ENCODE measurements at places on chromosomes 11 and 22.
A peak's percentile ranks its signal among the peaks of the same experiment; 100 is the strongest.

- no peak for DNase-seq
Observed at GRCh38 chr22:46148816-46149511, 1.4 kb upstream of the PPARA start.

DNA sequence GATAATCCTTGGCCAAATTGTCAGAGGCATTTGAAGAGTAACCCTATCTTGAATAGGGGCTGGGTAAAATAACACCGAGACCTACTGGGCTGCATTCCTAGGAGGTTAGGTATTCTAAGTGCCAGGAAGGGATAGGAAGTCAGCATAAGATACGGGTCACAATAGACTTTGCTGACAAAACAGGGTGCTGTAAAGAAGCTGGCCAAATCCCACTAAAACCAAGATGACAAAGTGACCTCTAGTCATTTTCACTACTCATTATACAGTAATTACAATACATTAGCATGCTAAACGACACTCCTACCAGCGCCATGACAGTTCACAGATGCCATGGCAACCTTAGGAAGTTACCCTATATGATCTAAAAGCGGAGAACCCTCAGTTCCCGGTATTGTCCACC, 964 bp upstream of the REXO2 start:
- no peak for DNase-seq

DNA sequence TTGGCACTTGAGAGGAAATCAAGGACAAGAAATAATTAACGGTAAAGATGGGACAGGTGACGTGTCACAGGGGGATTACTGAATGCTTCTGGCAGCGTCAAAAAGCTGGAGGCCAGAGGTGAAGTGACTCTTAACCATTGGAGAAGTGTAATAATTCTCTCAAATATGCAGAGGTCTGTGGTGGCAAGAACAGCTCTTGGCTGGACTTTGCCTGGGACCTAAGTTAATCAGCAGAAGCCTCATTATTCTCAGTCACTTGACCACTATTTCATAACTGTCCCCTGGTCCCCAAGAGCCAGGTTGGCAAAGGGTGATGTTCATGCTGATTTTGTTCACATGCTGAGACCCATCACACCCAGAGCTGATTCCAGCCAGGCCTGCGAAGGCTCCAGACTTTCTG, 72.9 kb downstream of the TIMP3 start:
- DNase-seq = no peak

- no peak for DNase-seq
Observed at GRCh38 chr22:27212617-27213177, 555.3 kb downstream of the MIAT start.

DNA sequence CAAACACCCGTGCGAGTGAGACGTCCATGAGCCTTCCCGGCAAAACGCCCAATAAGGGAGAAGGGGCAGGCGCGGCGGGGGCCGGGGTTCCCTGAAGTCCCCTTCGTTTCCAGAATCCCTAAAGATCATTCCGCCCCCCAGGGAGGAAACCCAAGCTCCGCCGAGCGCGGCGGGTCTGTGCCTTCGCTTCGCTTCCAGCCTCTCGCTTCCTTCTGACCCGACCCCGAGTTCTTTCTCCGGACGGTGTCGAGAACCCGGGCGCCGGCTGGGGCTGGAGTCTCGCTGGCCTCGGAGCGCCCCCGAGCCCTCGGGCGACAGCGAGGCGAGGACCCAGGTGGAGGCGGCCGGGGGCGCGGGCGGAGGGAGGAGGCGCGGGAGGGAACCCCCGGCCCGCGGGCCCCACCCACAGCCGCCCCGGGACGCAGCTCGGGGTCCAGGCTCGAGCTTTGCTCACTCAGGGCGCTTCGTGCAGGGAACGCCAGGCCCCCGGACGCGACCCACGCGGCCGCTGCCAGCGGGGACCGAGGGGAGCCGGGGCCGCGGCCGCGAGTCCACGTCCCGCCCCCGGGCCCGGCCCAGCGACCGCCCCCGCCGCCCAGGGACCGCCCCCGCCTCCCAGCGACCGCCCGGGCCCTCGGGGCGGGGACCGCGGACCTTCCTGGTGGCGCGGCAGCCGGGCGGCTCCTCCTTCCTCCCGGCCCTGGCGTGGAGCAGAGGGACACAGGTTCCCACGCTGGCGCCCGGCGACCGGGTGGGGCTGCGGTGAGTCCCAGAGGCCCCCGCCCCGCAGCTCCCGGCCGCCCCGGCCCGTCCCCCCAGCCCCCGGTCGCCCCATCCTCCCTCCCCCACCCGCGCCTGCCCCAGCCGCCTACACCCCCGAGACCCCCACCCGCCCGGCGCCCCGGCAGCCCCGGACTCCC, at the start of gene PGGHG:
Gene PGGHG, plus strand, starts transcription at position 649 of the 920 bp plus-strand sequence. CDS start 691 bp downstream, outside the sequence.
- DNase-seq = no peak

GRCh38 chr11:63805844-63806415, 7.3 kb upstream of the SPINDOC start:
- no peak for DNase-seq

GRCh38 chr11:67211656-67212436, 54.4 kb upstream of the GRK2 start:
- DNase-seq = no peak

DNA sequence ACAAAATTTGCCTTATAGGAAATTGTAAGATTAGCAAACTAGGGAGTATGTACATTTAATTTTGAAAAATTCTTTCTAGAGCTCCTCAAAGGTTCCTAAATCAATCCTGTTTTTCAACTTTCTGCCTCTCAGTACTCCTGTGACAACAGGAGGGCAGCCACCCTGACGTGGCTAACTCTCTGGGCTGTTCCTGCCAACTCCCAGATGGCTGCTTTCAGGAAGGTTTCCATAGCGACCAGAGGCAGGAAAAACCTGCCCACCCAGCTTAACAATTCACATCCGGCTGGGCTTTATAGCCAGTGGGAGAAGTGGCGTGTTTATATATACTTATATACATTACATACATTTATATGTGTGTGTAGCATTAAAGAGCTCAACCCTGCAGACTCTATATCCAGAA, 26.5 kb downstream of the SGSM3 start:
- DNase-seq = no peak

- DNase-seq = no peak
Observed at GRCh38 chr11:75355051-75355450, 3.6 kb upstream of the ARRB1 start.

GRCh38 chr22:30033901-30034300, 46.4 kb upstream of the HORMAD2 start:
- no peak for DNase-seq

- no peak for DNase-seq
Observed at GRCh38 chr11:39732001-39732400, 1727.5 kb downstream of the LRRC4C start.

GRCh38 chr11:112932593-112932992, 28.6 kb upstream of the NCAM1 start:
- no peak for DNase-seq

DNA sequence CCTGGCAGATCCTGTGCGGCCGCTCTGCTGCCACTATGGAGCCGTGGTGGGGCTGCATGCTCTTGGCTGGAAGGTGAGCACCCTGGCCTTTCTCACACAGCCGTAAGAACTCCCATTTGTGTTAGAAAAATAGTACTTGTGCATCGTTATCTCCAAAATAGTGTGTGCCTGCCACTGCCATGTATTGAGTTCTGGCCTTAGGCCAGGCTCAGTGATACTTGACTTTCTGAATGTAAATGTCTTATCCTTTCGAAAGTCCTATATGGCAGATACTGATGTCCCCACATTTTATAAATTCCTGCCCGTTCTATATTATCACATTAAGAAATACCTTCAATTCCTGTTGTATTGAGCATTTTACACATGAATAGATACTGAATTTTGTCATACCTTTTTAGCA, 4.4 kb upstream of the TMEM179B start:
- DNase-seq = no peak

DNA sequence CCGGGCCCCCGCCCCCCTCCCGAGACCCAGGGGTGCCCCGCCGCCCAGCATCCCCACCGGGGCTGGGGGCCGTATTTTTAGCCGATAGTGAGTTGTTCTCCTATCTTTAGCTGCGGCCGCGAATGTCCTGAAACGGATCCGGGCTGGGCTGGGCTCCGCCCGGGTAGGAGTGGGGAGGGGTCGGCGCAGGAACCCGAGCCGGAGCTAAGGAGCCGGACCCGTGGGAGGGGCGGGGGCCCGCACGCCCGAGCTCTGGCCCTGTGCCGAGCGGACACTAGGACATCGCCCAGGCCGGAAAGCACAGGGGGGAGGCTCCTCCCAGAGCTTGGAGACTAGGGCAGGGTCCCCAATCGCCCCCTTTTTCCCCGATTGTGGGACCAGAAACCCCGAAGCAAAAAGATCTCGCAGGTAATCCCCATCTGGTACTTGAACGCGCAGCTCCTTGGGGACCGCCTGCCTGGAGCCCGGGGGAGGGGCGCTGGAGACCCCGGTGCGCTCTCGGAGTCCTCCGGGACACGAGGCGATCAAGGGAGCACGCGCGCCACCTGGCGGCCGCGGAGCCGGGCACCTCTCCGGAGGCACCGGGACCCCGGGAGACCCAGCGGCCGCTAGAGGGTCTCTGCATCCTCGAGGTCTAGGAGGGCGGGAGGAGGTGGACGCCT, 669 bp downstream of the CDC42EP2 start:
- DNase-seq = peak; percentile 64

DNA sequence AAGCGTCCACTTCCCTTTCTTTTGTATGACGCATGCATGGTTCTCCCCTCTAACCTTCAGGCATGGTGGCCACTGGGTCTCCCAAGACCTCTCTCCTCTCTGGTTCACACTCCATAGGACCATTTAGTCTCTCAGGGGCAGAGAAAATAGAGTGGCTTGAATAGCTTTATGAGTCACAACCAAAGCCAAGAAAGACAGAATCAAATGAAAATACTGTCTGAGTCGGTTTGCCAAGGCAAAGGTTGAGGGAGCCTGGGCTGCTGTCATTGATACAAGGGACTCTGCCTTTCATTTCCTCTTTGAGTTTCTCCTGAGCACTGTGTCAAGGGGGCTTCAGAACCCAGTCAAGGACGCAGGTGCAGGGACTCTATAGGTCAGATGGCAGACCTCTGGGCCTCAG, 44.2 kb downstream of the TENM4 start:
- DNase-seq = no peak

- DNase-seq = no peak
Observed at GRCh38 chr11:34890089-34890488, 26.1 kb downstream of the APIP start.

DNA sequence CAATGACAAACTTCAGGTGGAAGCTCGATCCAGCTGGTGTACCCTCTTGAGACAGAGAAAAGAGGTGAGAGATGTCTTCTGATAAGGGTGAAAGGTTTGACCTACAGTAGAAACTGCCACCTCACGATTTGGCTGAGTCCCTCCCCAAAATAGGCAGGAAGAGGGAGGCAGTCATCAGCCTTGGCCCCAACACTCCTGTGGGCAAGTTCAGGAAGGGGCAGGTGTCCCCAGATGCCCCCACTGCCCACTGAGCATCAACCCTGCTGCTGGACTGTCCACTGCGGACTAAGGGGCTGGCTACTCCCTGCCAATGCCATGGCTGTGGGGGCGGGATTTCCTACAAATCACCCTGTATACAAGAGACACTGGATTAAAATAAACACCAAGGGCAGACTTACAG, 441.4 kb downstream of the BUD13 start:
- DNase-seq = no peak

- DNase-seq = no peak
Observed at GRCh38 chr11:34348919-34349318, 8.9 kb downstream of the ABTB2 start.

GRCh38 chr11:7522121-7522520, 8.3 kb downstream of the PPFIBP2 start:
- no peak for DNase-seq

- DNase-seq = no peak
Observed at GRCh38 chr11:1072821-1073231, 1.8 kb upstream of the MUC2 start.

DNA sequence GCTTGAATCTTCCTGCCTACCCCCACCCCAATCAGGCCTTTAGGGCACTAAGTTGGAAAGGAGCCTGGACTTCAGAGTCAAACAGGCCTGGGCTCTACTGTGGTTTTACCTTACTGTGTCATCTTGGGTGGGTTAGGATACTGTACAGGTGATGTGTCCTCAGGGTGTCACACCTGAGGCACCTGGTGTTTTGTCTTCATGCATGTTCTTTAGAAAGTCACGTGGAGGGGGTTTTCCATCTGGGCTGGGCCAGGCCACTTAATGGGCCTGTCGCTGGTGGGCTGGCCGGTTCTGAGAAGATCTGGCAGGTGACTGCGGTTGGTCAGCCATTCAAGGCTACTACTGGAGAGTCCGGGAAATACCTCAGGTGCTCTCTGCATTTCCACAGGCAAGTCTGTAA, 92.6 kb downstream of the SWAP70 start:
- DNase-seq = no peak

- DNase-seq = no peak
Observed at GRCh38 chr22:43377896-43378704, 33.7 kb upstream of the MPPED1 start.

DNA sequence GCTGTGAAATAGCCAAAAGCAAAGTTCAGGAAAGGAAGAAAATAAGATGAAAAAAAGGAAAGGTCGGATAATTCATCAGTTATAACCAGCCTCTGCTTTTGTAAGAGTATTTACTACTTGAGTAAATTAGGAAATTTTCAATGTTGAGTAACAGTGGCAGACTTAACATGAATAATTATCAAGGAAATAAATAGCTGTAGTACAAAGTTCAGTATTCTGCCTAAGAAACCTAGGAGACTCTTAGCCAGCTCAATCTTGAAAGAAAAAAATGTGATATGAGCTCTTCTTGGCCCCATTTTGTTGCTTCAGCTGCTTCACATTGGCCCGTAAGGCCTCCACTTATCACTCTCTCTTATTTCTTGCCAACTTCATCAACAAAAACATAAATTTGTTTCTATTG, 17.0 kb upstream of the DNAJB7 start:
- no peak for DNase-seq

DNA sequence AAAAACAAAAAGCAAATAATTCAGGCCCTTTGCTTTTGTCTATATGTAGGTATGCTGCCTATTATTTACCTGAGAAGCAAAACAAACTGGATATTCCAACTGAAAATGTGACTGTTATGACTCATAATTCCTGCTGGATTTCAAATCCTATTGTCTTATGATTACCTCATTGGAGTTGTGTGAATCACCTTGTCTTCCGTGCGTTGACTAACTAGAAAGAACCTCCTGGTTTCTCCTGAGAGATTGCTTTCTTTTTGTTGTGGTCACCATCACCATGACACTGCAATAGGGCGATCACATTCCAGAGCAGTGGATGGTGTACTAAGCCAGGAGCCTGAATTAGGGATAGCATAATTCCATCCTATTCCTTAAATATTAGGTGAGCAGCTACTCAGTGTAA, 23.0 kb upstream of the EXPH5 start:
- no peak for DNase-seq

DNA sequence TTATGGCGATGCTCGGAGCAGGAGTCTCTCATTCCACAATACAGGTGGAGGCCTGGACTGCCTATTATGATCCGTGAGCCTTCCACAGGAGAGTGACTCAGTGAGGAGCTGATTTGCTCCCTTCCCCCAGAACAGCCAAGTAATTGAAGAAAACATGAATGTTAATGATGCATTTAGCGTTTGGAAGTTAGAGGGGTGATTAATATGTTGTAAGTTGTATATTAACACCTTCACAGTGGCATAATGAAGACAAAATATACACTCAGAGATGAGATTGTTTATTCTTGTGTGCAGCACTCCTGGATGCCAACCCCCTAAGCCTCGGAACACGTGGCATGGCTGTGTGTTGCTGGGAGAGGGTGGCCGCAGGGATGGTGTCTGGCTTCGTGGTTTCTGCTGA, 98.6 kb downstream of the GRIK4 start:
- DNase-seq = no peak

Measured in stimulated activated CD8-positive, alpha-beta memory T cell treated with anti-CD3 and anti-CD28 coated beads, Interleukin-4, amount 100 ng/mL, for 1 hour (primary cell).